HEK293T (cell line): ENCODE measurements at places on chromosomes 6 and 20.

GRCh38 chr6:66526061-66526460, 819.0 kb upstream of the EYS start:
- no peak for DNase-seq

- peak; percentile 80 for DNase-seq
Observed at GRCh38 chr6:154593122-154593521, 82.6 kb upstream of the CNKSR3 start.

- DNase-seq, result no peak
Observed at GRCh38 chr6:170462366-170463020, 90.6 kb downstream of the PSMB1 start.

DNA sequence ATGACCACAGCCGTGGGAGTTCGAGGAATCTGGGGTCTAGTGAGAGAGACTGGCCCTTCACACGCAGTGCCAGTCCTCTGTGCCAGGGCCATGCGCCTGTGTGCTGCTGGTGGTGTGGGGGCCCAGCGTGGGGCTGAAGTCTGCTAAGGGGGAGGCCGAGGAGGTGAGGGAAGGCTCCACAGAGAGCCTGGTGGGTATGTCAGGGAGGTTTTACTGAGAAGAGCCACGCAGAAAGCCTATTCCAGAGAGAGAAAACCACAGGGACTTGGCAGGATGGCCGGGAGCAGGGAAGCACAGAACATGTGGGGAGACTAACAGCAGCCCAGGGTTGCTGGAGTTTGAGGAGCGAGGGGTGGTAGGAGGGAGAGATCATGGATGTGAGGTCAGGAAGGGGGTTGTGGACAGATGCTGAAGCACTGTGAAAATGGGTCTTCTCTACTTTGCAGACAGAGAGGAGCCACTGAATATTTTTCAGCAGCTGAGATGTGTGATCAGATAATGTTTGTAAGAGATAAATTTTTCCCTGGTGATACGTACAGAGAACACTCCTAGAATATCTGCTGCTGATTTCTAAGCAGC, 35.3 kb downstream of the DUSP22 start:
- DNase-seq, result no peak

DNA sequence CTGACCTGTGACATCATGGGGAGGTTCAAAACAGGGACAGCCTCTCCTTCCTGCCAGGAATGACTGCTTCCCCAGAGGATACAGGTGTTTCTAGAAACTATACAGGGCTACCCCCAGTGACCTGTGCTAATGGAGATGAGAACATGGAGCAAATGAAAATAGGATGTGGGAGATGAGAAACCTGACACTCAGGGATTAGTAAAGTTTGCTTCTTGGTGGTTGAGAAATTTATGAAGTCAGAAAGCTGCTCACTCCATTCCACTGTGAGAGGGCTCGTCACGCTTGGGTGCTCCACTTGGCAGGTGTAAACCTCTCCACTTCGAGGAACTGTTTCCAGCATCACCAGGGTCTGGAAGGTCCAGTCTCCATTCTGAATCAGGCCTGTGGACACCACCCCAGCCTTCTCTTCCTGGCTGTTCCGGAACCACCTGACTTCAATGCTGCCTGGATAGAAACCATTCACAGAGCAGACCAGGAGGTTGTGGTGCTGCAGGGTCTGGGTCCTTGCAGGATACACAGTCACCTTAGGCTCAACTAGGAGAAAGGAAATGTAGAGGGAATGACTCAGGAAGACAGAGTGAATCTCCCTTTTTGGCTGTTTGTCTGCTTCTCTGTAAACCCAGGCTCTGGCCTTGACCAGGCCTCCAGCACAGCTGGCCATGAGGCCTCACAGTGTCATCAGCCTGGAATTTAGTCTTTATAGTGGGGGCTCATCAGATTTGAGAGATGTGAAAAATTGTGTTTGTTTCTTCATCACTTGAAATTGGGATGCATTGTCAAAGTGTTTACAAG, 10.8 kb downstream of the HLA-DRB5 start:
- DNase-seq, result no peak

GRCh38 chr6:134683783-134684422, 266.0 kb downstream of the ALDH8A1 start:
- no peak for DNase-seq

DNA sequence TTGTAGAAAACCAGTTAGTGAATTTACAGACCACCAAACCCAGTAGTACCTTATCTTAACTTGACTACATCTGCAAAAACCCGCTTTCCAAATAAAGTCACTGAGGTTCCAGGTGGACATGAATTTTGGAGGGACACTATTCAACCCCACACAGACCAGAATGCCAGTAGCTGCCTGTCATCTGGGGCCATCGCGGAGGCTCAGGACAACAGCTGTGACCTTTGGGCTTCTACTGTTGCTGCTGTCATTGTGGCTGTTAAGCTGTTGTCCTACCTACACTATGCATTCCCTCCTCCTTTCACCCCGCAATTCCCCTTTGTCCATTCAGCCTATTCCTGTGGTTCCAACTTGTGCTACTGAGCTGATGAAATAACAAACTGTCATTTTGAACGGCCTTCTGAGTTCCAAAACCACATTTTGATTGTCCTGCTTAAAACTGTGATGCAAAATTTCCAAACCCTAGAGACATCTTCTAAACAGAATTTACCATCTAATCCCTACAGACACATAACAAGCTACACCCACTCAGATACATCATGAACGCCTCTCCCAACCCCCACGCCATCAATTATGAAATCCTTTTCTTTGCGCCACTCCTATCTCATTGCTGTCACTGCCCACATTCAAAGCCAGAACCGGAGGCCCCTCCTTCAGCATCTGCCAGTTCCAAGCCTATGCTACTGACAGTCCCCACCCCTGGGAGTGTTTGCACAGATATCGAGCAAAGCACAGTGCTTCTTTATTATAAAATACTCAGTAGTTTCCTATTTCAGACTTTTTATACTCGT, 125.0 kb downstream of the C6orf118 start:
- no peak for DNase-seq

GRCh38 chr20:60851826-60852704, 400.0 kb upstream of the CDH4 start:
- DNase-seq, result peak; percentile 26

DNA sequence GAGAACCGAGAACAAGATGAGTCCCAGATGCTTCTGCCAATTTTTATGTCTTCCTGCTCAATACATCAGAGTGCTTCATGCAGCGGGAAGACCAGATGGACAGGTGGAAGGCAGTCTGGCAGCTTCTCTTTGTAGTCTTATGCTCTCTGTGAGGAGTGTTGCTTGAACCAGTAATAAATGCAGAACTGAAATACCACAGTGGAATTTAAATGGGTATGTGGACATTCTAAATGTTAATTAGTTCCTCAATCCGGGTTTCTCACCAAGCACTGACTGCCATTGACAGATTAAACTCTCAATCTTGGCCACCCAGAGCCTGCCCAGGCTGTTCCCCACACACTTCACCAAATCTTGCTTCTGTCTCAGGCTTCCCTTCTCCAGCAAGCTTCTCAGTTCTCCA, 695.5 kb upstream of the CHD6 start:
- no peak for DNase-seq

GRCh38 chr6:57173056-57173885, 1.1 kb downstream of the BAG2 start:
- peak; percentile 12 for DNase-seq

DNA sequence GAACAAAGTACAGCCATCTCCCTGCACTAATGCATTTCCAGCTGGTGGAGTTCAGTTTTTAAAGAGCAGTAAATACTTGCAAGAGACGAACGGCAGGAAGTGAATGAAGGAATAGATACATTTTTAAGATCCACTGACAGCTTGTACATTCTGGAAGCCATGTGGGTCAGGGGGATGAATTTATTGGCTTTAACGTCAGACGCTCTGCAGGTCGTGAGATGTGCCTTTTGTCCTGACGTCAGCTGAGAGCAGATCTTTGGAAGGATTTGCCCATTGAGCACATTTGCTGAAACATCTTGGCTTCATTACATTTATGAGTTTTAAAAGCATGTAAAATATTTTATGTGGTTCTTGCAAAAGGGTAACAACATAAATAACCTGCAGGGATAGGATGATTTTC, 29.5 kb upstream of the SALL4 start:
- DNase-seq, result no peak

DNA sequence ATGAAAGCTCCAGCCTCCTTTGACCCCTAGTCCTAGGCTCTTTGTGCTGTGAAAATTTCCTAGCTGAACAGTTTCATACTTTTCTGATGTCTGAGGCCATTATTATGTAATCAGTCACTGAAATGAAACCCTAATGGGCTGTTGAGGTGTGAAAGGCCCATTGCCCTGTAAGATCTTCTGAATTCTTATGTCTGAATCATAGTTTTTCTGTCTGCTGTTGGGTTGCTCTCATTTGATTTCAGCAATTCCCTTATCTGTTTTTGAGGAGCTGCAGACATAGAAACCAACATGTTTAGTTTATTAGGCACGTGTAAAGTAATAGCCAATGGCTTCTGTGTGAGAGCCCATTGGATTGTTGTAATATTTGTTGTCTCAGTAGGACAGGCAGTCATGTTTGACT, 118.1 kb downstream of the EYA4 start:
- no peak for DNase-seq

- DNase-seq, result no peak
Observed at GRCh38 chr6:130847001-130847910, 20.1 kb downstream of the SMLR1 start.

- no peak for DNase-seq
Observed at GRCh38 chr20:46978951-46979491, 84.4 kb downstream of the EYA2 start.

DNA sequence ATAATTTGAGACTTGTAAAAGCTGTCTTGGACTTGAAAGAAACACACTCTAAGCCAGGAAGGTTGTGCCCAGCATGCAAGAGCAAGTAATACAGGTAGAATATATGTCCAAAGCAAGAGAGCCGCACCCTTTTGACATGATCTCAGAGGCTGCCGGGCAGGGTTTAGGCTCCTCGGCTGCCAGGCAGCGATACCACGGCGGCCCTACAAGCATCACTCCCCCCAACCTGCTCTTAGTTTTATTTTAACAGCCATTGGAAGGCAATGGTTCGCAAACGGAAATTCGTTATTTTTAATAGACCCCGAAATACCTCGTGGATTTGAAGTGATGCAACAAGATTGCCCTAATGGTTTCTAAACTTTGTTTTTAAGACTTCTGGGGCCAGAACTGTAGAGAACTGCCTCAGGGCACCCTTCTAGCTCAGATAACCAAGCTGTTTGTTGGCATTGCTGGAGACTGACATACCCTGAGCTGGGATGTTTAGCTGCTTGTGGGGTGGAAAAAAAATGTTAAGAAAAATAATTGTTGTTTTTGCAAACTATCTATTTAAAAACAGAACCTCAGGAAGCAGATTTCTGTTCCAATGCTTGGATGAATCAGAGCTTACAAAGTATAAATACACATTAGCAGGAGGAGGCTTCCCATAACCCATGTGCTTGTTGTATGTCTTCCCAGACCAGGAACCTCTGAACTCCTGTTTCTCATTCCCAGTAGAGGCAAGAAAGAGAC, 39.0 kb downstream of the JAG1 start:
- DNase-seq, result no peak

- no peak for DNase-seq
Observed at GRCh38 chr6:36793296-36793912, 45.8 kb downstream of the CPNE5 start.

GRCh38 chr6:101352316-101352715, 41.2 kb upstream of the GRIK2 start:
- no peak for DNase-seq
